NCI-H774 (cell line): ENCODE measurements at places on chromosomes 5 and 9.

GRCh38 chr5:132029609-132030330 lies 18.3 kb upstream of the ACSL6 start:
- DNase-seq, result no peak

DNA sequence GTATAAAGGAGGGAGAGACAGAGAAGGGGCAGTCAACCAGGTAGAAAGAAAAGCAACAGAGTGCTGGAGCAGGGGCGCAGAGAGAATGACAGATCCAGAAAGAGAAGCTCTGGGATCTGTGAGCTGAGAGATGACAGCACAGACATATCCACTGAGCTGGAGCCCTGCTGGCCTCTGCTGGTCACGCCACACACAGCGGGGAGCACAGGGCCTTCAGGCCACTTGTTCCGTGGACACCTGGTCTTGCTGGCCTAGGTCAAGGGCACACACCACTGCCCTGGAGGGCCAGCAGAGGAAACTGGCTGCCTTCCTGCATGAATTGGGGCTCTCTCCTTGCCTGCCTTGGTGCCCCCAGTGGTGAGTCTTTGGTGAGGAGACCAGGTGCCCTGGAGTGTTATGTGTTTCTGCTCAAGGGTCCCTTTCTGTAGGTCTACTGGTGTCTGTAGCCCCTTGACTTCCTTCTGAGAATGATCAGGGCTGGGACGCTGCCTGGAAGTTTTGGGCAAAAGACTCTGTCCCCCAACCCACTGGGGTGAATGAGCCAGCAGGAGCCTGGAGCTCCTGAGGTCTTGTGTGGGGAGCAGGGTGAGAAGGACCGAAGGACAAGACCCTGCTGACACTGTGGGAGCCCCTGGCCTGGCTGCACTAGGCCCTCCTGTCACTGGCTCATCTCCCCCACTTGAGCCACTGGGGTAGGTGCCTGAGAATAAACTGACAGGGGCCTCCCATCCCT lies 59.2 kb upstream of the ADAMTS2 start:
- no peak for DNase-seq

GRCh38 chr5:1338506-1339070 lies 6.3 kb downstream of the CLPTM1L start:
- DNase-seq, result no peak

GRCh38 chr5:140135127-140135526 lies 9.4 kb downstream of the IGIP start:
- no peak for DNase-seq

GRCh38 chr9:38681747-38682227 lies 38.1 kb downstream of the FAM240B start:
- no peak for DNase-seq

- DNase-seq, result no peak
These were observed 4.5 kb downstream of the LCN8 start for GRCh38 chr9:136753371-136754058.

GRCh38 chr9:26271495-26272122 lies 593.4 kb upstream of the TUSC1 start:
- DNase-seq, result no peak

- no peak for DNase-seq
These were observed 174.5 kb upstream of the PITX1 start for GRCh38 chr5:135208555-135208902.

DNA sequence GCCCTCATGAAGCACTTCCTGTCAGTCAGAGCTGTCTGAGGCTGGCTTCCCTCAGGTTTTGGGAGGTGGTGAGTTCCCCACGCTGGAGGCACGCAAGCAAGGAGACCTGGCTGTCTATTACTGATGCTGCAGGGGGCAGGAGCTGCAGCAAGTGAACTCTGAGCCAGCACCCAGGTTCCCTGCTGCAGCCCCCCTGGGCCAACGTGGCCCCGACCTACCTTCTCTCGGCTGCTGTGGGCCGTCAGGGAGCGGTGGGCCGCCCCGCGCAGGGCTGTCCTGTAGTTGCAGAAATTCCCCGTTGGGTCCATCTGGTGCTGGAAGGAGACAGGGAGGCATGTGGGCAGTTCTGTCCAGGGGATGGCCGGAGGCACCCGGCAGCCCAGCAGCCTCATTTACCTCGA lies 46.8 kb upstream of the RNF130 start:
- DNase-seq, result no peak

GRCh38 chr9:113012492-113012891 lies 500 bp upstream of the ZNF883 start:
- DNase-seq, result no peak

- no peak for DNase-seq
These were observed 64.0 kb upstream of the RAPGEF1 start for GRCh38 chr9:131803758-131804411.

GRCh38 chr5:77282337-77283027 lies 72.0 kb downstream of the PDE8B start:
- DNase-seq, result no peak

GRCh38 chr9:101062686-101063085 lies 34.2 kb downstream of the PLPPR1 start:
- no peak for DNase-seq

DNA sequence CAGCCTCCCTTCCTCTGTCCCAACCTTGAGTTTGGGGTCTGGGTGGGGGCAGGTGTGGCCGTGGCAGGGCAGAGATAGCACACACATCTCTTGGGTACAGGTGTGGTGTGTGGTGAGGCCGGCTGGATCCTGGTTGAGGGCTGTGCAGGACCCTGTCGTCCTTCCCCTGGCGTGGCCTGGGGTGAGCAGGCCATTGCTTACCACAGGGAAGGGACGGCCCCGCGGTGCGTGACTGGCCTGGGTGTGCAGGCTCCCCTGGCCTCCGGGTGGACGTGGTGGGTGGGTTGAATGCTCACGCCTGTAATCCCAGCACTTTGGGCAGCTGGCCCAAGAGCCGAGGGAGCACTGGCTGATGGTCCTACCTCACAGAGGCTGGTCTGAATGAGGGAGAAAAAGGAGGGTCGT lies 1.2 kb downstream of the ARRDC1 start:
- no peak for DNase-seq

GRCh38 chr9:137524981-137525317 lies 25.3 kb downstream of the PNPLA7 start:
- no peak for DNase-seq

DNA sequence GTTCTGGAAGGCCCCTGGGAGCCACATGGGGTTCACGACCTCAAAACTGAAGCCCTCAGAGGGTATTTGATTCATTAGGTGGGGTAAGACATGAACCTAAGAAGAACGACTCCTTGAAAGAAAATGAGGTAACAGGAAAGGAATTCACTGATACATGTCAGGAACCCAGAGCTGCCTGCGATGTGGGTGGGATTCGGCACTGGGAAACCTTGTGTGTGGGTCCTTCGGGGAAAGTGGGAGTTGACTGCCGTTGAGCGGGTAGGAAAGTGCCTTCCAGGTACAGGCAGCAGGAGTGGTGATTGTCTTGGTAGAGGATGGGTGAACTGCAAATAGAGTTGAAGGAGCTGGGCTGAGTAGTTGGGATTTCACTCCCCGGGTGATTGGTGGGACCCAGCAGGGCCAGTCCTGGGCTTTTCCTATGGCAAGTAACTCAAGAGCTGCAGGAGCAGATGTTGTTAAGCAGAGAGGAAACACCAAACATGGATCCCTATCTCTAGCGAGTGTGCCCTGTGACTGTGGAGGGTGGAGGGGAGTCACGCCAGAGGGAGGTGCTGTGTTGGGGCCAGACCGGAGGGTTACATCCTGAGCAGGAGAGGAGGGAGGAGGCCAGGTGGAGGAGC lies 30.8 kb downstream of the ANKRD33B start:
- DNase-seq, result no peak

DNA sequence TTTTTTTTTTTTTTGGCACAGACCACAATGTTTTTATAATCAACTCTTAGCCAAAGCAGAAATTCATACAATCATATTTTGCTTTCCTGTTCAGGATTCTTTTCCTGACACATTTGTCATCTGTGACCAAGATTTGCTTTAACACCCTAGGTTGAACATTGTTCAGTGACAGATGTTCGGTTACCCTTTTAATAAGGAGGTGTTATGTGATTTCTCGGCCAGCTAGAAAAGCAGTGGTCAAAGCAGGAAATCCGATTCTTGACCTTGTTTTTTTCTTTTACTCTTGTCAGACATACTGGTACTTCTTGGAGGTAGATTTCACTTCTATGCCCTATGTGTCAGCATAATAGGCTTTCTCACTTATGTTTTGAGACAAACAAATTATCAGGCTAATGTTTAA lies 335.3 kb upstream of the ACTBL2 start:
- no peak for DNase-seq

GRCh38 chr9:69178583-69179011 lies 4.5 kb downstream of the TJP2 start:
- no peak for DNase-seq

GRCh38 chr5:7478459-7478858 lies 82.5 kb downstream of the ADCY2 start:
- DNase-seq, result peak; percentile 30

DNA sequence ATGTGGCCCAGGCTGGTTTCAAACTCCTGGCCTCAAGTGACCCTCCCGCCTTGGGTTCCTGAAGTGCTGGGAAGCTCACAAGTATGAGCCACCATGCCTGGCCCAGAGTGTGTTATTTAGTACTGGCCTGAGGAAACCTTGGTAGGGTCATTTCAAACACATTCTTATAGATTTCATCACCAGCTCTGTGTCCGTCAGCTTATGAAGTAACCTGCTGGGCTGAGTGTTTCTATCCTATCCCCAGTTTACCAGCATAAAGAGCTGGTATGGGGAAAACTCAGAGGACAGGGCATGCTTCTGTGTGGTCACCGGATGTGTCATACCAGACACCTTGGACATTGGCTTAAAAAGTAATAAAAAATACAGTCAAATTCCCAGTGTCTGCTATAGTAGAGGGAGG lies 45.3 kb downstream of the PTPN3 start:
- no peak for DNase-seq

DNA sequence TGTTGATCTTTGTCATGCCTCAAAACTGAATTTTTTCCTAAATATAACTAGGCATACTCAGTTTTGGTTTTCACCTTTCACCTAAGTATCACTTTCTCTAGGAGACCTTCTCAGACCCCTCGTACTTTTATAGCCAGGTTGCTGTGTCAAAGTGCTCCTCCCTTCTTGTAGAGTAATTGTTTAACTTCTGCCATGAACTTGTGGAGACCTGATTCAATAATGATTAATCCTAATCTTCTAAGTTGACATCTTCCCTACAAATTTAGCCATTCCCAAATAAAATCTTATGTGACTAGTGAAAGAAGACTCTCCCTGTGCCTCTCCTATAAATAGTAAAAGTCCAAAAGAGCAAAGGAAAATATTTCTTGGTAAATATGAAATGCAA lies 159.8 kb downstream of the SPATA31D1 start:
- DNase-seq, result no peak

- no peak for DNase-seq
These were observed 614.7 kb downstream of the CSNK1G3 start for GRCh38 chr5:124126504-124127217.

DNA sequence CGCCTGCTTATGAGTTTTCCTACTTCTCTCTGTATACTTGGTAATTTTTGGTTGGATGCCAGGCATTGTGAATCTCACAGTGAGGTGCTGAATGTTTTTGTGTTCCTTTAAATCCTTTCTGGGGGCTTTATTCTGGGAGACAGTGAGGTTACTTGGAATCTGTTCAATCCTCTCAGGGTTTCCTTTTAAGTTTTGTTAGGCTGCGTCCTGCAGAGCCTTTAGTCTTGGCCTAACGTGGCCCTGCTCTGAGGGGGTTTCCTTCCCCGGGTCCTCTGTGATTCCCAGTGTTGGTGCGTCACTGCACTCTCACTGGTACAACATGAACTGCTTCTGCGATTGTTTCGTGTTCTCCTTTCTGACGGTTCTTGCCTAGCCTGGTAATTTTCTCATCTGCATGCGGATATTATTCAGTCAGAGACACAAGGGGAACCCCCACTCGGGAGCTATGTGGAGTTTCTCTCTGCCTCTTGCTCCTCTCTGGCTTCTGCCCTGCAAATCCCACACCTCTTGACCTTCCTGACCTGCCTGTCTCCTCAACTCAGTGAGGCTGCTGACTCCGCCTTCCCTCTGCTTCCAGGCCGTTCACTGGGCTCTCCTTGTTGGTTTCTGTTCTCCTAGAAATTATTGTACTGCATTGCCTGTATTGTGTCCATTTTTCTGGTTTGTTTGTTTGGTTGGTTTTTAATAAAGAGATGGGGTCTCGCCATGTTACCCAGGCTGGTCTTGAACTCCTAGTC lies 128.1 kb downstream of the DAB2IP start:
- no peak for DNase-seq

GRCh38 chr9:83220730-83221129 lies 157.8 kb upstream of the RASEF start:
- DNase-seq, result no peak

DNA sequence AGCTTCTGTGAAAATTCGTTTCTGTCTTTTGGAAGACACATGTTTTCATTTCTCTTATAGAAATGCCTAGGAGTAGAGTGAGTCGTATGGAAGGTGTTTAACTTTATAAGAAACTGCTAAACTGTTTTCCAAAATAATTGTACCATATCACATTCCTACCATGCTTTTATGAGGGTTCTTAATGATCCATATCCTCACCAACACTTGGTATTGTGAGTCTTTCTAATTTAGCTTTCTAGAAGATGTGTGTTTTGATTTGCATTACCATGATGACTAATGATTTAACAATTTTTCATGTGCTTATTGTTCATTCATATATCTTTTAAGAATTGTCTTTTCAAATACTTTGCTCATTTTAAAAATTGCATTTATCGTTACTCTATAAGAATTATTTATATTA lies 223.6 kb downstream of the COMMD10 start:
- DNase-seq, result no peak

GRCh38 chr5:151086192-151086869 lies 5.5 kb upstream of the TNIP1 start:
- DNase-seq, result no peak

GRCh38 chr5:120405923-120406322 lies 58.2 kb upstream of the PRR16 start:
- DNase-seq, result no peak

- no peak for DNase-seq
These were observed 49.3 kb upstream of the MSX2 start for GRCh38 chr5:174675110-174675509.

DNA sequence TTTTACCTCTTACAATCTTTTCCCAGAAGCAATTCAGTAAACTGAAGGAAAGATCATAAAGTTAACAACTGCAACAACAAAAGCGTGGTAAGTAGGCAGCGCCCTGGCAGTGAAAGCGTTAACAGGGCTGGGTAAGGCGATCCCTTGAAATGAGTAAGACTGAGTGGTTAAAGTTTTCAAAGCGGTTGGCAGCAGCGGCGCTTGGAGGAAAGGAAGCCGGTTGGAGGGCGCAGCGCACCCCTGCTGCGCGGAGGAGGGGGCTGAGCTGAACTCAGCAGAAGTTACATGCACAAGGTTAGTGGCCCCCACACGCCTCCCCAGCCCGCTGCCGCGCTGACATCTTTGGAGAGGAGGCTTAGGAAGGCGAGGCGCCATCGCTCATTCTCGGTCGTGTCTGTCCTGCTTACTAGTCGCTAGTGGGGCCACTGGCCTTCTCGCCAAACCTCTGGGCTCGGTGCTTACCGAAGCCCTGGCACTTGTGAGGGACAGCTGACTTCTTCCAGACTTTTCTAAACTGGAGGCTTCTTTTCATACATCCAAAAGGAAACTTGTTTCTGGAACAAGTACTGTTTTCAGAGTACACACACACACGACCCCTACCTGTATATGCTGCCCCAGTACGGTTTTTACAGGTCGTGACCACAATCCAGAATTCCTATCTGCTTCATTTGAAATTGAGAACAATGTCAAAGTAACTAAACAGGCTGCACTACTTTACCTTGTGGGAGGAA lies at the start of gene SH3RF2:
TSS of gene SH3RF2 (plus strand) at position 178 of the 731 bp plus-strand sequence. CDS start 1,351 bp downstream, outside the sequence.
- DNase-seq, result no peak

- no peak for DNase-seq
These were observed 66.3 kb upstream of the EPB41L4B start for GRCh38 chr9:109387206-109387605.
